ENCODE measurements at places on chromosomes 3 and 15.
A peak's percentile ranks its signal among the peaks of the same experiment; 100 is the strongest.

DNA sequence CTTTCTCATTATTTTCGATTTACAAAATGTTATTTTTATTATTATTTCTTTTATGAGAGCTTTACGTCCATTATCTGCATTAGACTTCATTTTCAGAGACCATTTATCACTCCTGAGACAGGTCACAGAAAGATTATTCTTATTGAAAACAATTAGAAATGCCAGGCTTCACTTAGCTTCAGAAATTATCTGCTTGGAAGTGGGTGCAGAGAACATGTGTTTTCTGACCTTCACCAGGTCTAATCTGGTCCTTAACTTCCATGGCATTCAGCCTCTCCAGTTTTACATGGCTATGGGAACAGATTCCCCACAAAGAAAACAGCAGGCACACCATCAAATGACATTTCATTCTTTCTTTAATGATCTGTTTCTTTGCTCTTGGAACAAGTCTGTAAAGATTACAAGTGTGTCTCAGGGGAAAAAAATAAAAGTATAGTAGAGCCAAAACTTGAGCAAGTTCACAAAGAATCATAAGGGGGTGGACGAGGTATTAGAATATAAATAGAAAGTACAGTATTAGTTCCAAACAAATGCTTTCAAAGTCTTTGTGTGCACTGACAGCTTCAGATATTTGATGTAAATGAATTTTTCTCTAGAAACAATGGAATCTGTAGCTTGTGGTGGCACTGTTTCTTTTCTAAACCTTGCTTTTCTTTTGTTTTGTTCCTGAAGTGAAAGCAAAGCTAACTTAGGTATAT, 294.2 kb upstream of the MEIS2 start:
- DNase-seq, result no peak

DNA sequence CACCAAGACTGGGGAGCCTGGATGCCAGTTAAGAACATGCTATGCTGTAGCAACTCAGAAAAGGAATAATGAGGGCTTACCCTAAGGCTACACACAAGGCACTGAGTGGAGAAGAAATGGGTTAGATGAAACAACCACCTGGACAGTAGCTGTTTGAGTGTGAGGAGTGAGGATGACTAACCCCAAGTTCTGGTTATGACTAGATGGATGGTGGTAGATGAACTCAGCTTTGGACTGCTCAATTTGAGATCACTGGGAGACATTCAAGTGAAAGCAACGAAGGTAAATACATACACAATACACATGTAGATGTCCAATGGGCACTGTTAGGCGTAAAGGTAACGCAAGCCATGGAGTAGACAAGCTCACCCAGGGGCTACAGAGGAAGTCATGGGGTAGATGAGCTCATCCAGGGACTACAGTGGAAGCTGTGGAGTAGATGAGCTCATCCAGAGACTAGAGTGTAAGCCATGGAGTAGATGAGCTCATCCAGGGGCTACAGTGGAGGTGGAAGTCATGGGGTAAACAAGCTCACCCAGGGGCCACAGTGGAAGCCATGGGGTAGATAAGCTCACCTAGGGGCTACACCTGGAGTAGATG, 98.3 kb downstream of the ANO10 start:
- no peak for DNase-seq

DNA sequence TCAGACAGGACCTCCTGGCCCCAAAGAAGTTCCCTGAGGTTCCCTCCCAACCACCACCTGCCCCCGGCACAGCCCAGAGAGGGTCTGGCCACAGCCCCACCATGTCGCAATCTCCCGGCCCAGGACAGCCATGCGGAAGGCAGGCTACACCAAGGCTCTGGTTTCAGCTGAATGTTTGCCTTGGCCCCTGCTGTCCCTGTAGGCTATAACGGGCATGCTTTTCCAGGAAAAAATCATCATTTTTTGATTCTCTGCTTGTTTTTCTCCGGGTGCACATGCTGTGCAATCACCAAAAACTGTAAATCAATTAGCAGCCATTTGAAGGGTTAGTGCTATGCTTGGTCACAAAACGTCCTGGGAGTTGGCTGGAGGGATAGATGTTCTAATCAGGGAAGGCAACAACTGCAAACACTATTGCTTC, 142.7 kb upstream of the IGF1R start:
- no peak for DNase-seq

DNA sequence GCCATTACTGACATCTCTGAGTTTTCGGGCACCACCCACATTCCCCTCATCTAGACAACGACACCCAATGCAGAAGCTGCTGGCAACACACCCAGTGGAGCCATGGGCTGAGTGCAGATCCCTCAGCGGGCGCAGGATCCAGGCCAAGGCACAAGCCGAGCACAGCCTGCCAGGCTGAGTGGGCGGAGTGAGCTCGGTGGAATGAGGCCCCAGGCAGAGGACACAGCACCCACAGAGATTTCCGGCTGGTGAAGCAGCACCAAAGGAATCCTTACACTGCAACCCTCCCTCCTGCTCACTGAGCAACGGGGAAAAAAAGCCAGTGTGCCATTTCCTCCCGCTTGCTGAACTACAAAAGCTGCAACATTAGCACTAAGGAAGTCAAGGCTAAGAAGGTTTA, 34.3 kb downstream of the ZMAT3 start:
- DNase-seq, result no peak

GRCh38 chr15:59060348-59060747, 44.6 kb upstream of the CCNB2 start:
- DNase-seq, result no peak

GRCh38 chr15:70171256-70171886, 73.7 kb upstream of the TLE3 start:
- DNase-seq, result no peak

GRCh38 chr3:168815946-168816345, 720.2 kb upstream of the GOLIM4 start:
- DNase-seq, result no peak

GRCh38 chr15:59230531-59231055, 23.9 kb downstream of the LDHAL6B start:
- no peak for DNase-seq

DNA sequence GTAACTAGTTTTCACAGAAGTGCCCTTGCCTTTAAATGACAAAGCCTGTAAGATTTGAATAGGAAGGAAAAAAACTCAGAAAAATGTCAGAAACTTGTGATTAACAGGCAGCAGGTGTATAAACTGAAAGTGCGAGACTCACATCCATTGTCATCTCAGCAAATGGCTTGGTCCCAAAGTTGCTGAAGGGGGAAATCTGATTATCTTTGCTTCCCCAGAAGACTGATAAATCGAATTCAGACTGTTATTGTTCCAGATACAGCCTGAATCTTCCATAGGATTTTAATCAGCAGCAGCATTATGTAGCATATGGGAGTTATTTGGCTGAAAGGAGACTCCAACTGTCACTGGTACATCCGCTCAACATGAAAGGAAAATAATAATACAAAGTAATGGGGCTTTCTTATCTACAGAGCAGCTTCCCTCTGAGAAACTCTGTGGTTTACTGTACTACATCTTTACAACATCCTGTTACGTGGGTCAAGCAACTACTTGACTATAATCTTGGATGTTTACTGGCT, 550.4 kb upstream of the CCDC54 start:
- no peak for DNase-seq

DNA sequence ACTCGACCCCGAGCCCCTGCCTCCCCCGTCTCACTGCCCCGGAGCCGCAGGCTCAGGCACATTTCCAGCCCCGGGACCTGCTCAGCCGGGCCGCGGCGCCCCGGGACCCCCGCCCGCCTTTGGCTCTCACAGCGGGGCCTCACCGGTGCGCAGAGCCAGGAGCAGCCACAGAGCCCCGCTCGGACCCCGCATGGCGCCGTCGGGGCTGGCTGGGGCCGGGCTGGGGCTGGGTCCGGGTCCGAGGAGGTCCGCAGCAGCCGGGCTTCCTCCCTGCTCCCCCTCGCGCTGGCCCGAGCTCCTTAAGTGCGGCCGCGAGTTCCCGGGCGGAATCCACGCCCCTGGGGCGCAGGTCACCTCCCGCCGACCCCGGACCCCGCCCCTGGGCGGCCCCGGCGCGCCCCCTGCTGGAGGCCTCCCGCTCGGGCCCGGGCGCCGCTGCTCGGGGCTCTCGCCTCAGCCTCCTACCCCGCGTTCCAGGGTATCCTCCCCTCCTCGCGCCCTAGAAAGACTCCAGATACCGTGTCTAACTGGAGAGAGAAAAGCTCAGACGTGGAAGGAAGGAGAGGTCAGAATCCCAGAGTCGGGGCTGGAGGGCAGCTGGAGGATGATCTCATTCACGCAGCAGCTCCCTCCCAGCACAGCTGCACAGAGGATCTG, at the start of gene MELTF:
MELTF (minus strand) TSS at position 307 of the 657 bp plus-strand sequence; CDS start at position 192, 115 bp downstream.
- peak; percentile 82 for DNase-seq

GRCh38 chr15:91885714-91886270, 32.3 kb downstream of the SLCO3A1 start:
- DNase-seq, result no peak

DNA sequence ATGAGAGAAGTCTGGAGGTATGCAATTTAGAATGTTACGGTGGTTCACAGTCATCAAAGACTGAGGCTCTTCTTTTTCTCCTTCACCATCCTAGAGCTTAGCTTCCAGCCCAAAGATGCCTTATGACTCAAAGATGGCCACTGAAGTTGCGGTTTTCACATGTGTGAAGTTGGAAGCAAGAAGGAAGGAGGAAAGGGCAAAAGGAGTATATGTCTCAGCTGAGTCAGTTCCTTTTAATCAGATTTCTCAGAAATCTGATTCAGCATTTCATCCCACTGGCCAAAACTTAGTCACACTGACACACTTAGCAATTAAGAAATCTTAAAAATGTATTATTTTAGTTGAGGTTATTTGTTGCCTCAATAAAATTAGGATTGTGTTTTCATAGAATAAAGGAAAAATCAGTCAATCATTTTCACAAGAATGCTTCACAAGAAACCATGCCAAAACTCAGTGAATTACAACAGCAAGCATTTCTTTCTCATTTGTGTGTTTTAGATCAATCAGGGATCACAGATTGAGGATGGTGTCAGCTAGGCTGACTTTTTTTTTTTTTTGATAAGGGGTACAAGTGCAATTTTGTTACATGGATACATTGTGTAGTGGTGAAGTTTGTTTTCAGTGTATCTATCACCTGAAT, 211.1 kb upstream of the GADL1 start:
- no peak for DNase-seq

GRCh38 chr3:136792556-136793330, 26.2 kb upstream of the SLC35G2 start:
- DNase-seq, result no peak

DNA sequence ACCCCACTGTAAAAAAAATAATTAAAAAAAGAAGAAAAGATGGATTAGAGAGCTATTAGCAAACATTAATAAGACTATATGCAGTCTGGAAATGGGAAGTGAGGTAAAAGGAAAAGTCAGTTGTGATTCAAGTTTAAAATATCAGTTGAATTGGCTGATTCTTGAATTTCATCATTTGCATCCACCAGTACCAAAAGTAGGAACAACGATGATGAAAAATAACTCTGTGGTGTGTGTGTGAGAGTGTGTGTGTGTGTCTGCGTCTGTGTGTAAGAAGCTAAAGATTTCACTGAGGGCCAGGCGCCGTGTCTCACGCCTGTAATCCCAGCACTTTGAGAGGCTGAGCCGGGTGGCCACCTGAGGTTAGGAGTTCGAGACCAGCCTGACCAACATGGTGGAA, 56.0 kb upstream of the SLC4A7 start:
- no peak for DNase-seq
